ENCODE measurements at places on chromosomes 2 and 18. TPM values are rescaled to one million over a fixed set of nuclear protein-coding genes. Genes with fewer than 3 reads are reported as not detected.

Gene LAMA3
- total RNA-seq, result 2.5 TPM

Gene NEB
- 1.7 TPM for total RNA-seq

Gene CCDC85A
- 22.1 TPM for total RNA-seq

Gene HAAO
- 1.5 TPM for total RNA-seq

Gene SERPINB13
- under 0.01 TPM for total RNA-seq

Gene DYNC2LI1
- 32.7 TPM for total RNA-seq

Gene ACKR3
- 7.1 TPM for total RNA-seq

Gene ZNF519
- total RNA-seq, result 40.3 TPM

Gene M1AP
- not detected for total RNA-seq

Gene RAB17
- not detected for total RNA-seq

Gene TXNDC2
- under 0.01 TPM for total RNA-seq

Gene ASXL3
- 91.7 TPM for total RNA-seq

Gene PRKCE
- 51.1 TPM for total RNA-seq

Gene ZEB2
- 283 TPM for total RNA-seq

Gene HJURP
- 1.5 TPM for total RNA-seq

Gene FBXO41
- 30.0 TPM for total RNA-seq

Gene CREG2
- 8.1 TPM for total RNA-seq

Gene FMNL2
- 88.3 TPM for total RNA-seq

Gene ANKRD53
- 2.7 TPM for total RNA-seq

Gene UGT1A1
- not detected for total RNA-seq

Gene OR6B2
- not detected for total RNA-seq

Gene TMEM247
- total RNA-seq, result not detected

Gene ATP8B1
- 4.2 TPM for total RNA-seq

Gene GALNT3
- 3.0 TPM for total RNA-seq

Gene ACMSD
- total RNA-seq, result not detected

Gene LHCGR
- total RNA-seq, result 0.74 TPM

Gene FAM117B
- total RNA-seq, result 50.4 TPM

Gene GTF3C2
- 40.8 TPM for total RNA-seq
